ENCODE measurements at places on chromosomes 2 and 18.
A peak's percentile ranks its signal among the peaks of the same experiment; 100 is the strongest.

DNA sequence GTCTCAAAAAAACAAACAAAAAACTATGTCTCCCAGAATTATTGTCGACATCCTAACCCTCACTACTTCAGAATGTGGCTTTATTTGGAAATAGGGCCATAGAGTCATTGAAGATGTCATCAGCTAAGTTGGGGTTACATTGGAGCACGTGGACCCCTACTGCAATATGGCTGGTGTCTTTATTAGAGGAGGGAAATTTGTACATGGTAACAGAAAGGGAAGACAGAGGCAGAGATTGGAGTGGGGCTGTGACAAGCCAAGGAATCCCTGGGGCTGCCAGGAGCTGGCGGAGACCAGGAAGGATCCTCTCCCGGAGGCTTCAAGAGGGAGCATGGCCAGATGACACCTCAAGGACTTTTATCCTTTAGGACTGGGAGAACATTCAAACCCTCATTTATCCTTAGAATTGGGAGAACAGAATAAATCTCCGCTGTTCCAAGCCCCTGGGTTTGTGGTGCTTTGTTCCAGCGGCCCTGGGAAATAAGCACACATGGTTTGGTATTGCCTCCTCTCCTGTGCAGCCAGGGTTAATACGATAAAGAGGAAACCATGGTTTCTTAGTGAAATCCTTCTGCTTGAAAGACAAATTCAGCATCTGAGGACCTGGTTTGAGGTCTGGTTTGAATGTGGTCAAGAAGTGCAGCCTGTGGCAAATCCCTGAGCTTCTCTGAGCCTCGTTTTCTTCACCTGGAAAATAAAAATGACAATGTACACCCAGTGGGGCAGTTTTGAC is 184.7 kb downstream of the MYCN start:
- no peak for DNase-seq

GRCh38 chr2:47935071-47935470 is 28.8 kb upstream of the FBXO11 start:
- no peak for DNase-seq

- DNase-seq, result no peak
These were observed 5.6 kb downstream of the ZAP70 start for GRCh38 chr2:97718942-97719341.

DNA sequence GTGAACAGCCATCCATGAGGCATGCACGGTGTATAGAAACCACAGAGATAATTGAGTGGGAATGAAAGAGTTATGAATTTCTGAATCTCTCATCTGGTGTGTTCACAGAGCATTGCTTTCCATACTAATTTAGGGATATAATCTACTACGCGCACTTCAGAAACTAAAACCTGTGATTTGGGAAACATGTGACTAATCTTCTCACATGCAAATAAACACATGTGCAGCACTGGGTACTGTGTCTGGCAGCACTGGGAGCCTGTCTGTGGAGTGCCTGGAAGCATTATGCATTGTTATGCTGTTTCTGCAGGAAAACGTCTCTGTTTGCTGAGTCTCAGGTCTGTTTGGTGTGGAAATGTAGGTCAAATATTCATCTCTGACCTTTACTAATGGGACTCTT is 287.3 kb downstream of the CMPK2 start:
- no peak for DNase-seq

- peak; percentile 78 for DNase-seq
These were observed 15.9 kb downstream of the SCG2 start for GRCh38 chr2:223586261-223586660.

DNA sequence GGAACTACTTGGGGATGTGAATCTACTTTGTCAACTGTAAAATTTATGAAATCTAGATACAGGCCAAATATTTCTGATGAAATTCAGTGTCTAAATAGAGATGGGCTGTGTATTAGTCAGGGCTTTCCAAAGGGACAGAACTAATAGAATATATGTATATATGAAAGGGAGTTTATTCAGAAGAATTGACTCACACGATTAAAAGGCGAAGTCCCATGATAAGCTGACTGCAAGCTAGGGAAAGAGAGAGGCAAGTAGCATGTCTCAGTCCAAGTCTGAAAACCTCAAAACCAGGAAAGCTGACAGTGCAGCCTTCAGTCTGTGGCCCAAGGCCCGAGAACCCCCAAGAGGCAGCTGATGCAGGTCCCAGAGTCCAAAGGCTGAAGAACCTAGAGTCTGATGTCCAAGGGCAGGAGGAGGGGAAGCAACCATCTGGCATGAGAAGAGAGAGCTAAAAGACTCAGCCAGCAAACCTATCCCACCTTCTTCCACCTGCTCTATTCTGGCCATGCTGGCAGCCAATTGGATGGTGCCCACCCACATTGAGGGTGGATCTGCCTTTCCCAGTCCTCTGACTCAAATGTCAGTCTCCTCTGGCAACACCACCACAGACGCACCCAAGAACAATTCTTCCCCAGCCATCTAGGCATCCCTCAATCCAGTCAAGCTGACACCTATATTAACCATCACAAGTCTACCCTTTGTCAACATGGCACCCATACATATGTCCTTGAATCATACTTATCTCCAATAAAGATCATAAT is 29.3 kb upstream of the MEX3C start:
- no peak for DNase-seq

DNA sequence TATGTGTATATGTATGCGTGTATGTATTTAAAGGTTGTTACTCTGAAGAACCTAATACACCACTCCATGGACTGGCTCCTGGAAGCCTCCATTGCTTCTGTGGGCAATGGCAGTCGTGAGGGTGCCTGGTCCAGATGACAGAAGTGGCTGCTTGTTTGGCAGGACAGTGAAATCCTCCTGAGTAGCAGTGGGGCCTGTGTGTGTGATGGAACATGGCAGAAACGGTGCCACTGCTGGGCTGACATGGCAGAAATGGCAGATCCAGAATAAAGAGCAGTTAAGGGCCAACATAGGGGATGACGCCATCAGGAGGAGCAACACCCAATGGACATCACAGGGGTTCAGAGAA is 6.1 kb upstream of the CPLX4 start:
- no peak for DNase-seq

GRCh38 chr2:190512539-190513095 is 21.9 kb downstream of the NEMP2 start:
- no peak for DNase-seq

DNA sequence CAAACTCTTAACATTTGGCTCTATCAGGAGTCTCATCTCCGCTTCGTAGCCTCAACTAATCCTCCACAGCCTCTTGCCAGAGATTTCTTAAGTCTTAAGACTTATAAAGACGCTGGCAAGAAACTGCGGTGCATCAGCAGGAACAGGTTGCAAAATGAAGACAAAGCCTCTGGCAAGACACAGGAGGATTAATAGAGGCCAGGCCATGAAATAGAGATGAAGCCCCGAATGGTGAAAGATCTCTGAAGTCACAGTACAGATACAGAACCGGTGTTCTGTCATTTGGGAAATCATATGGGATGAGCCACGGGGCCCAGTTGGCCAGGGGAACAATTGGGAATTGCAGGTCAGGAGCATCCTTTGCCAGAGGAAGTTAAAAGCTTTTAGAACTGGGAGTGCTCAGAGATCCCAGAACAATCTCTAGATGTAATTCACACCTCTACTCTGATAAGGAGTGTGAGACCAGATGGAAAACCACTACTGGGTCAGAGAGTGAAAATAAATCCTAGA is 190.9 kb upstream of the FOSL2 start:
- no peak for DNase-seq

DNA sequence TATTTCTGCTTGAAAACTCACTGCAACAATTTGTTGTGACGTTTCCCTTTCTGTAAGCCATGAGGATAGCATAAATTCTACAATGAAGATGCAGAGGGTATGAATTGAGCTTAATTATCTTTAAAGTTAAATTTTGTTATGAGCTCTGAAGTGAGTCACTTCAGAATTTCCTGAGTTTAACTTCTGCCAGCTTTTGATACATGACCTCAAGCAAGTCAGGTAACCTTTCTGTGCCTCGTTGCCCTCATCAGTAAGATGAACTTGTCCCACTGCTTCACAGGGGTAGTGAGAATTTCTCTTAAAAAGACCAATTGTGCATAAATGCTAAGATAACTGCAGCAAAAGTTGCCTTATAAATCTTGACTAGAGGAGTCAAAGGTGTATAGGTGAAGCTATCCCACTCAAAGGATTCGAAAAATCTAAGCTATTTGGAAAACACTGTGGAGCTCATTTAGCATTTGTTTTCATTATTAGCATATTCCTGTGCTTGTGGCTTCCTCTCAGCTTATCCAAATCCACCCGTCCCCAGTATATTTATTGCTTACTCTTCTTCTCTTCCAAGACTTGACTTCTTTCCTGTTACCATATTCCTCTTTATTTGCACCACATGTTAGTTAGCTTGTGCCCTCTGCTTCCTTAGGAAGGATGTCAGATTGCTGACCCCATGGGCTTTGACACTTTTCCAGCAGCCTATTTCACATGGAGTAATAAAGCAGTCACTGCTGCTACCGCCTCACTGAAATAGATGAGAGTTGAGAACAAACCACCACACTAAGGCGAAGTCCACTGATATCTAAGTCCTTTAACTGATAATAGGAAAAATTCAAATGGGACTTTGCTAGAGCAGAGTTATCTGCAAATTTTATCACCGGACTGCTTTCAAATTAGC is 428.6 kb downstream of the ERBB4 start:
- DNase-seq, result no peak

GRCh38 chr2:205998583-205998982 is 87.4 kb downstream of the INO80D start:
- DNase-seq, result no peak

- DNase-seq, result no peak
These were observed 290.4 kb upstream of the POU3F3 start for GRCh38 chr2:104563398-104563996.

DNA sequence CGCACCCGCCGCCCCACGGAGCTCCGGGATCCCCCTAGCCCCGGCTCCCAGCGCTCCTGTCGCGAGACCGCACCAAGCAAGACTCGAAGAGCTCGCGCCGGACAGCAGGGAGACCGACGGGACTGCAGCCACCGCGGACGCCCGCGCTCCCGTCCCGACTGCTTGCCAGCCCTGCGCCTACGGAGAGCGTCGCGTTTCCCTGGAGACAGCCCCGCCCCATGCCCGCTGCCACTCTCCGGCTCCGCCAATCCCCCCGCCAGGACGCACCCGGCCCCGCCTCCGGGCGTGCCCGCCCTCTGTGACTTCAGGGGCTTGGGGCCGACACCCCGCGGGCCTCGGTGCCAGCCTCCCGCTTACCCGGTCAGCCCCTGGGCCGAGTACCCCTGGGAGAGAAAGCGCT is at the start of gene ANKMY1:
TSS of gene ANKMY1 (minus strand) at position 181 of the 400 bp plus-strand sequence. CDS start 653 bp downstream, outside the sequence.
- no peak for DNase-seq

DNA sequence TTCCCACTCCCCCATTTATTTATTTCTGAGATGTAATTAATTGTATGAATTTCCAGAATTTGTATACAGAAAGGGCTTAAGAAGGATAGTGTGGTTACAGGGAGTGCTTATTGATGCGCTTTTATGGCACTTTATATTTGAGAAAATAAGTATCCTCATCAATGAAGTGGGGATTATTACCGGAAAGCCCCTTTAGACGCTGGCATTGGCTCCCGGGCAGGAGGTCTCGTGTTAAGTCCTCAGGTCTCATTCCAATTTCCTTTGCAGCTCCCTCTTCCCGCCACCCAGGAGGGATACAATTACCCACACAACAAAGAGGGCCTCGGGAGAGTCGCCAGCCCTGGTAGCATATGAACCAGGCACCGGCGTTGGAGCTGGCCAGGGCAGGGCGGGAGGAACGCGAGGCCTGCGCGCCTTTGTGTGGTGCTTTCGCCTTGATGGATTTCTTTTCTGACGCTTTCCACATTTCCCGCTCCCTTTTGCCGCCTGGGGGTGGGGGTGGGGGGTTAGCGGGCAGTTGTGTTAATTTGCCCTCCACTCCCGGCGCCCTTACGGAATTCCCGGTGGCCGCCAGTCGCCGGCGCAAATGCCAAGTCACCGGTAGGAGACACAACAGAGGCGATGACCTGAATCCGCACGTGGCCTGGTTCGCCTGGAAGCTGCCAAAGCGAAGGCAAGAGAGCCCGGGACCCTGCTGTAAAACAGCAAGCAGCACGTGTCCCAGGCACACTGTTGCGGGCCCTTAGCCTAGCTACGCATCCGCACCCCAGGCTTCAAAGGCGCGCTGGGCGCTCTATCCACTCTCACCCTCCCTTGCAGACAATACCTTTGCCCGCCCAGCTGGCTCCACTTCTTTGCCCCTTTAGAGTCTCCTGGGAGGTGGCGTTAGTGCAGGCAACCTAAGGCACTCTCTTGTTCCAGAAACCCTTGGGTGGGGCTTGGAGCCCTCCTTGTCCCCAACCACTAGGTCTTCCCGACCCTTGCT is 3.3 kb downstream of the GAD1 start:
- DNase-seq, result no peak

- DNase-seq, result no peak
These were observed 28.2 kb downstream of the GREB1 start for GRCh38 chr2:11562011-11562410.

DNA sequence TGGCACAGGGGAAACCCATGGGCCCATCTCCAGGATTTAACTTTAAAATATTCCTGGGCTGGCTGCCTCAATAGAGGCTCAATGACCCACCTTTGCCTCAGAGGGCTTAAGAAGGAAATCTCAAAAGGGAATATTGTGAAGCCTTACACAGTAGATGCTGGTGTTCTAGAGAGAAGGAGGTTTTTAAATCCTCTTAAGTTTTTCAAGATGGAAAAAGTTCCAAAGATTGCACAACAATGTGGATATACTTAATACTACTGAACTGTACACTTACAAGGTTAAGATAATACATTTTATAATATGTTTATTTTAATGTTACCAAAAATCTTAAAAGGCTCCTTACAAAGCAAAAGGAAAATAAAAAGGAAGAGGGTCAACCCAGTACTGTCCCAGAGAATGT is 54.9 kb upstream of the LCLAT1 start:
- DNase-seq, result no peak

DNA sequence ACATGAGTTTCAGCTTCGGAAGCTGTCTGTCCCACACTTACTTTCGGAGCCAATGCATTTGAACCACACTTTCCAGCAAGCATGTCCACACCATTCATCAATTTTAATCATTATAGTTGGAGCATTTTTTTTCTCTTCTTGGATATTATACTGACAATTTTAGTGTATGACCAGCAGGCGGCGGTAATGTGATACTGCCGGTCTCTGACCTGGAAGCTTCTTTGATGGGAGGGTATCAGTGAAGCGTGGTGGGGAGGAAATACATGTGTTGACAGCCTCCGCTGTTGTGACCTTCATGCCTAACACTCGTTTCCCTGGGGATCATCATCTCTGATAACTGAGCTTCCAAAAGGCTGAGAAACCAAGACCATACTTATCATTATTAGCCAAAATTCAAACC is 231.7 kb downstream of the GBX2 start:
- DNase-seq, result no peak

- DNase-seq, result no peak
These were observed 162.7 kb downstream of the FSHR start for GRCh38 chr2:48991415-48992131.

- DNase-seq, result no peak
These were observed 94.2 kb downstream of the ALPK2 start for GRCh38 chr18:58534535-58535301.

Data from AG09309 (cell line).